Activated CD4-positive, alpha-beta T cell treated with anti-CD3 and anti-CD28 coated beads, Interleukin-2, amount 10 ng/mL, durations not matched to agents 24 days and 14 days (primary cell): ENCODE measurements at places on chromosomes 2 and 18. TPM values are rescaled to one million over a fixed set of nuclear protein-coding genes. Genes with fewer than 3 reads are reported as not detected.

GRCh38 chr2:43482961-43483360 is 112.9 kb downstream of the THADA start:
- DNase-seq, result no peak

DNA sequence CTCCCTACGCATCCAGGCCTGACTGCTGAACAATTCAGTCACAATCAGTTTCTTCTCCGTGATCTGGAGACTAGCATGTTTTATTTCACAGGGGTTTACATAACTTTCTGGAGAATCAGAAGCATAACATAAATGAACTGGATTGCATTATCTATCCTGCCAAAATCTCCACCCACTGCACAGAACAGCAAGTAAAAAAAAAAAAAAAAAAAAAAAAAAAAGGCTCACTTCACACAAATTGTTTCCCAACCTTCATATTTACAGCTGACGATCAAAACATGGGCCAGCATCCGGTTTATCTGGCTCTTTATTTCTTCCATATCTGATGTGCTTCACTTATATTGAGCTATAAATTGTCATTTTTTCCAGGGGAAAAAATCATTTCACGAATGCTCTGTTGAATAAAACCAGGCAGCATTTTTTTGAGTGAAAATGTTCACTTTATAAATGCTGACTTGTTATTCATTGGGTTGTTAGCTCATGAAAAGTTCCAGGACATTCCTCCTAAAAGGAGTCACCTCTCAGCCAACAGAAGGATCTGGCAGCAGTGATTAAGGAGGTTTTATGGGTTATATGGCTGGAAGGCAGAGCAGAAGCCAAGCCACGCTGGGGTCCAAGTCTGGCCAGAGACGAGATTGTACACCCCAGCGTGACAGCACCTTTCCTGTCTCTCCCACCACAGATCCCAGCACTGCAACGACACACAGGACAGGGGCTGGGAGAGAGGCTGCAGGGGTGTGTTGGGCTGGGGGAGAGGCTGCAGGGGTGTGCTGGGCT is 51.2 kb upstream of the GLI2 start:
- DNase-seq, result no peak

- DNase-seq, result no peak
Measured at GRCh38 chr18:65221736-65222135, 529.1 kb upstream of the CDH7 start.

GRCh38 chr2:96329456-96329855 is 4.3 kb downstream of the ITPRIPL1 start:
- no peak for DNase-seq

GRCh38 chr2:20281876-20282275 is 56.9 kb upstream of the SDC1 start:
- DNase-seq, result no peak

The RTKN gene
- total RNA-seq, result 1.1 and 2.2 TPM in 2 replicates

The ALLC gene
- total RNA-seq, result not detected in 2 replicates

The ACADL gene
- not detected in 2 replicates for total RNA-seq
